ENCODE measurements at places on chromosomes 12 and 14.

DNA sequence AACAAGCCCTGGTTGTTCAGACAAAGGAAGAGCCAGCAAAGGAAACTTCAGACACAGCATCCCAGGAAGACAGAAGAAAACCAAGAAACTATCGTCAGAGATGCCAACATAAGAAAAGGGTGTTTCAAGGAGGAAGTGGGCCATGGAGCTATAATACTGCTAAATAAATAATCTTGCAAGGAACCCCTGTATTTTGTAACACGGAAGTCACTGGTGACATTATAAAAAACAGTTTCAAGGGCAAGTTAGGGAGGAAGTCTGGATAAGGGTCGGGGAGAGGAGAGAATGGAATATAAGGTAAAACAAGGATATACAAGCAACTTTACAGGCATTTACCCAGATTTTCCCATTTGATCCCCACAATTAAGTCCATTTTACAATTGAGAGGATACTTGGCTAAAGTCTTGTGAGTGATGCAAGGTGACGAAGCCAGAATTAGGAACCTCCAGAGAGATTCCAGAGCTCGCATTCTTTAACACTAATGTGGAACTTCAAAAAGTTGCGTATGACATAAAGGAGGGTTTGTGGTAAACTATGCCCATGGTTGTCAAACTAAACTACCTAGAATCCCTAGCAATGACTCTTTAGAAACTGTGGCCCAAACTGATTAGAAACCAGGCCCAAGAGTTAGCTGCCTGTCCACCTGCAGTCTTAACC, 46.4 kb downstream of the PPM1H start:
- no peak for DNase-seq

GRCh38 chr12:18462442-18462841, 201.1 kb downstream of the PIK3C2G start:
- DNase-seq = no peak

DNA sequence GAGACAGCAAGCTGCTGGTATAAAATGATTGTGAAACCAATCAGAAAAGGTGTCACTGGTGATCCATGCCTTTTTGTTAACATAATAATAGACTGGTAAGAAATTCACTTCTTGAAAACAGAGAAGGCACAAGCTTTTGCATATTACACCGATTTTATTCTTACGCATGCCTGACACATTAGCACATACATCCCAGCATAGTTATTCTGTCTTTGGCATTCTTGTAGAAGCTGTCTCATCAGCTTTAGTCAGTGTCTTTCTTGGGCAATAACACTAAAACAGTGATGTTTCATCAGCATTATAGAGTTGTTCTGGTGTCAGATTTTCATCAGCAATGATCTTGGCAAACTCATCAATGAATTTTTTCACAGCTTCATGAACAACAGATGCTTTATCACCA, 283.4 kb upstream of the TMTC1 start:
- no peak for DNase-seq

DNA sequence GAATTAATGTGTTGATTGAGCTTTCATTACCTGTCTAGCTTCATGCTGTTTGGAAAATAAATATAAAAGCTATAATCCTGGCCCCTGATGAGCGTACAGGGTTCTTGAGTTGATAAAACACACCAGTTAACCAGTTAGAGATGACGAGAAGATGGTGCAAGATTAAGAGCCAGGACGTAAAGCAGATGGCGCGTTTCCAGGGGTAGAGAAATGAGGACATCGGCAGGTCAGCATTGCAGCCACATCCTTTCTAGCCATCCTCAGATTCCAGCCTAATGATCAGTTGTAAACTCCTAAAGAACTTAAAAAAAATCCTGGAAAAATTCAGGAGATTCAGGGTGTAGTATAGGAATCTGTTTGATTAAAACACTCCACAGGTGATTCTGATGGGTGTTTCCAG, 203.7 kb downstream of the CACNA1C start:
- DNase-seq = no peak

DNA sequence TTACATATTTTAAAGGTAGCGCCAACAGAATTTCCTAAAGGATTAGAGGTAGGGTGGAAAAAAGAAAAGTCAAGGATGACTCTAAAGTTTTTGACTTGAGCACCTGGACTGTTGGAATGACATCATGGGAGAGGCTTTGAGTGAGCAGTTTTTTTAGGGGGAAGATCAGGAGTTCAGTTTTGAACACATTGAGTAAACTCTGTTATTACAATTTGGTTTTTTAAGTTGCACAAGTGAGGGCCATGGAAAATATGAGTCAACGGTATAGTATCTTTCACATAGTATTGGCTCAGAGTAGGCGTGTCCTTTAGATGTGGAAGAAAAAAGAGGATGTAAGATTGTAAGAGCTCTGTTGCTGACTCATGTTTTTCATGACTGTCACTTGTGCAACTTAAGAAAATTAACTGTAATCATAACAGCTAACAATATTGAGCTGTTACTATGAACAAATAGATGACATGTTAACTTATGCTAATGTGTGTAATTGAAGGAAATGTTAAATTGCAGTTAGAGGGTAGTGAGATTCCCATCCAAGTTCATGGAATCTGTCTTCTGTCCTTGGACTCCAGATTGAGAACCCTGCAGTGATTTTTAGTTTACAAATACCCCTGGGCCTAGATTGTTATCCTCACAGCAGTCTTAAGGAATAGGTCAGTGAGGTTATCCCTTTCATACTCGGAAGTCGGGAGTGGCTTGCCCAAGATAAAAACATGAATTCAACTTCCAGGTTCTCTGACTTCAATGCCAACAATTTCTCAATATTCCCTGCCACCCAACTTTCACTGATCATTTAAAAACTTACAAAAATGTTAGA, 48.2 kb upstream of the ATP2B1 start:
- DNase-seq = peak; percentile 7

DNA sequence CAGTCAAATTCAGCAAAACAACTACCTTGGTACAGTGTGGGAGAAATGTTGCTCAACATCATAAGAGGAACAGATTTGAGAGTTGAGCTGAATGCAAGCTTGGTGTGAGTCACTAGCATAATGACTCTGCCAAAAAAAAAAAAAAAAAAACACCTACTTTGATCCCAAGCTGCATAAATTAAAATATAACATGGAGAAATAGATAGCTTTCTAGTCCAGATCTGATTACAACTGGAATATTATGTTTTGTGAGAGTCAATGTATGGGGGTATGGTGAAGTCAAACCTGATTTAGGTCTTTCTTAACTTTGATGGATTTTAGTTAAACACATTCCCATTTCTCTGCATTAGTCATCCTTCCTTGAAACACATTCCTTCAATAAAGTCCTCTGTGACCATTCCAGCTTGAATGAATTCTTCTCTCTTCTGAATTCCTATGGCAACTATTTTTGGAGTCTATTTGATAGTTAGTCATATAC, 188.1 kb downstream of the SLC5A8 start:
- no peak for DNase-seq

DNA sequence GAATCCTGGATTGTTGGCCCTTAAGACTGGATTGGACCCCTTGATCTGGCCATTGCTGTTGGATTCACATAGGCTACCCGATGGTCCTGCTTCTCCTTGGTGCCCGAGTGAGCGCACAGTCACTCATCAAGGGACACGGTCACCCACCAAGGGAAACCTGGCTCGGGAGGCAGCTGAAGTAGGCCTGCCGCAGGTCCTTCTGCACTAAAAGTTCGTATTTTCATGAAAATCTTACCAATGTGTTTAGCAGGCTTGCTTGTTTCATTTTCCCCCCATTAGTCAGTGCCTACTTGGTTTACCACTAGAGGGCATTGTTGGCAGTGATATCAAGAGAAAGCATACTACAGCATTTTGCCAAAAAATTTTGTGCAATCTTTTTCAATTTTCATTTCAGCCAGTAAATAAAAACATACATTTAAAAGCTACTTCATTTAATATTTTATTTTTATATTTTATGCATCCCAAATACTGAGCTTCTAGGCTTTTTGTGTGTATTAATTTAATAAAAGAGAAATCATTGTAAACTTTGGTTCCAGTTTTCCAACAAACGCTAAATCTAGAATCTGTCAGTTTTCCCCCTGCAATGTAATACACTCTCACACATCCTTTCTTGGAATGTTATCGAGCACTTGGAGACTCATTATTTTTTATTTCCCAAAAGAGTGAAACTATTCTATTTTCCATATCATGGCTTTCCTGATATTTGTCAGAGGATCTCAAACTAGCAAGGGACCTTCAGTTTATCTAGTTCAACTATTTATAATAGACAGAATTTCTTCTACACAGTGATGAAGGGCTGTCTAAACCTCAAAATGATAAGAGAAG, 116.7 kb downstream of the LMNTD1 start:
- peak; percentile 19 for DNase-seq

DNA sequence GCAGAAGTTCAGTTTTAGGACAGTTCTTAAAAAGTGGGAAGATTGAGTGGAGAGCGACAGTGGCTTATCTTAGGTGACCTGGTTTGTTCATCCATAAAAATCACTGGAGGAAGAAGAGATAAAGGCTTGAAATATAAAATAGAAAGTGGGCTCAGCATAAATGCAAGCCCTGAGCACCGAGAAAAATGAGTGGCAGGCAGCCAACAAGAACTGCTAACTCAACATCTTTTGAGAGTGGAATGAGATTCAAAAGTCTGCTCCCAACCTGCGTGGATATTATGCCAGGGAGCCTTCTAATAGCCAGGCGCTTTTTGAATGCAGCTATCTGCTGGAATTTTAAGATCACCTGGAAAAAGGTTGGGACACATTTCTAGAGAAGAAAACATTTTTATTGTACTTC, 666.5 kb downstream of the FLRT2 start:
- DNase-seq = no peak

GRCh38 chr14:35390577-35391387, 13.8 kb downstream of the NFKBIA start:
- peak; percentile 35 for DNase-seq

DNA sequence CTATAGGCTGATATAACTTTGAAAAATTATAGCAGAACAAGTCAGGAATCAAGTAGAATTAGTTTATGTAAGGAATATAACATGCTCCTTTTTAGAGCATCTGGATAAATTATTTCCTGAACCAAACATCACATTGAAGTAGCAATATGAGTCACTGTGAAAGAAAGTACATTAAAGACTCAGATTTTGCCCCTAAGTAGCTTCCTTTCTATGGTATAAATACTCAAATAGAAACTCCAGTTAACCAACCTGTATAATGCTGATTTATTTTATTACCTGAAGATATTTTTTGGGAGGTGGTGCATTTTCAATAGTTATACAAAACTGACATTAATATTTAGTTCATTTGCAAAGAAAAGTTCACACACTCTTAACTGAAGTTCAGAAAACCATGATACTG, 312.1 kb downstream of the ITPR2 start:
- DNase-seq = no peak

DNA sequence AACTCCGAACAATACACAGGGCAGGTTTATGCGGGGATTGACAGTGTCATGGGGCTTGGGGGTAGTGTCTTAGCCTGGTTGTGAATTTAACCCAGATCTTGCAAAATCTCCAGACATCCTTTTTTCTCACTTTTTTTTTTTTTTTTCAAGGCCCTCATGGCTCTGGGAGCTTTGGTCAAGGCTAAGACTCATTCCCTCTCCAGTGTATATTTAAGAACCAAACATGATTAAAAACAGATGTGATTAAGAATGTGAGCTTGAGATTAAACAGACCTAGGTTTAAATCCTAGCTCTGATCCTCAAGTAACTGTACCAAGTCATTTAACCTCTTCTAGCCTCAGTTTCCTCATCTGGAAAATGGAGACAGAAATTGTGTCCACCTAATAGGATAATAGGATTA, 151.7 kb upstream of the FUT8 start:
- DNase-seq = no peak

DNA sequence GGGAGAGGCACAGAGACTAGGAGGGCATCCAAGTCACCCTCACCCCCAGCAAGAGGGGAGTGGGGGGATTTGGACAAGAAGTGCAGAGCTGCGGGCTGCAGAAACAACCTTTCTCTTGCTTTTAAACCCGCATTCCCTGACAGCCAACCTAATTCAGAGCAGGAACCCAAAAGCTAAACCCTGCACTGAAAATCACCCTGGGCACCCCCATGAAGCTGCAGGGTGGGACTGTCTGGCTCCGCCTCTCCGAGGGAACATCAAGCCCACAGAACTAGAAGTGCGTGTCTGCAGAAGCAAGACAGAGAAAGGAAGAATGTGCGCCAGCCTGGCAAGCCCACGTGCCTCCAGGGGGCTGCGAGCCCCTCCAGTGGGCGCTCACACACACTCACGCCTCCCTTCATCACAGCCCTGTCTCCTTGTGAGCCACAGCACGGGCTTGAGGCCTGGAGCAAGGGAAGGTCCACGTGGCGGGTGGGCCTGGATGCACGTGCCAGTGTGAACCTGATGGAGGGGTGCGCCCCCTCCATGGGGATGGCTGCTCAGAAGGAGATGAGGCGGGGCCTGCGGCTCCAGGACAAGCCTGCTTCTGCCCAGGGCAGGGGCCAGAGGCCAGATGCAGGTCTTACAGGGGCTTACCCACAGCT, 27.8 kb upstream of the PNMA1 start:
- DNase-seq = peak; percentile 57

- no peak for DNase-seq
Measured at GRCh38 chr12:114894076-114894475, 210.1 kb upstream of the TBX3 start.

DNA sequence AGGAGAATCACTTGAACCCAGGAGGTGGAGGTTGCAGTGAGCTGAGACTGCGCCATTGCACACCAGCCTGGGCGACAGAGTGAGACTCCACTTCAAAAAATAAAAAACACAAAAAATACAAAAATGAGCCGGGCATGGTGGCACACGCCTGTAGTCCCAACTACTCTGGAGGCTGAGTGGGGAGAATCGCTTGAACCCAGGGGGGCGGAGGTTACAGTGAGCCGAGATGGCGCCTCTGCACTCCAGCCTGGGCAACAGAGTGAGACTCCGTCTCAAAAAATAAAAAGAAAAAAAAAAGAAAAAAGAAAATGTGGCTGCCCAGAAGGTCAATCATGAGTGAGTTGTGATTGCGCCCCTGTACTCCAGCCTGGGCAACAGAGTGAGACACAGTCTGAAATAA, 9.2 kb downstream of the DNAJC22 start:
- DNase-seq = no peak

DNA sequence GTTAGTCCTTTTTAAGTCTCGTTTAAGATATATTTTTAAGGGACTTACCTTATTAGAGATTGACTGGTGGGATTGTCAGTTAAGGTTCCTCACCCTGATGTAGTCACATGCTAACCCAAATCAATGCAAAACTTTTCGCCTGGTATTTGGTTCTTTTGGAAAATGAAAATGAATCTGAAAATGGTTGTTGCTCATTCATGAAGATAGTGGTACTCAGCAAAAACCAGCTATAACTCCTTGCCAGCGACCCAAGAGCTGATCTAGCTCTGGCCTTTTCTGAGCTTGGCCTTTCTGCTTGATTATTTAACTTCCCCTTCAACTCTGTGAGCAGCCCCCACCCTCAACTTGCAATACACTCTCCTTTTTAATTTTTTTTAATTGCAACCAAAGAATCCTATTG, 85.0 kb upstream of the GTF2A1 start:
- no peak for DNase-seq

GRCh38 chr12:25276199-25276937, 25.6 kb upstream of the KRAS start:
- DNase-seq = peak; percentile 72

- DNase-seq = no peak
Measured at GRCh38 chr14:70148351-70148750, 40.4 kb downstream of the SLC8A3 start.
